ENCODE measurements at places on chromosomes 11 and 22. TPM values are rescaled to one million over a fixed set of nuclear protein-coding genes. Genes with fewer than 3 reads are reported as not detected.

Gene API5
- 99.4 TPM for total RNA-seq

Gene GRIK4
- total RNA-seq, result 6.1 TPM

Gene PATE2
- total RNA-seq, result 0.61 TPM

Gene MS4A6E
- not detected for total RNA-seq

Gene FGF19
- total RNA-seq, result not detected

Gene RCN1
- 90.9 TPM for total RNA-seq

Gene OR5P2
- not detected for total RNA-seq

- no peak for DNase-seq
These were observed 15.7 kb downstream of the RNH1 start for GRCh38 chr11:491358-491757.

GRCh38 chr11:17846852-17847453, 112.4 kb downstream of the KCNC1 start:
- DNase-seq, result peak; percentile 27

DNA sequence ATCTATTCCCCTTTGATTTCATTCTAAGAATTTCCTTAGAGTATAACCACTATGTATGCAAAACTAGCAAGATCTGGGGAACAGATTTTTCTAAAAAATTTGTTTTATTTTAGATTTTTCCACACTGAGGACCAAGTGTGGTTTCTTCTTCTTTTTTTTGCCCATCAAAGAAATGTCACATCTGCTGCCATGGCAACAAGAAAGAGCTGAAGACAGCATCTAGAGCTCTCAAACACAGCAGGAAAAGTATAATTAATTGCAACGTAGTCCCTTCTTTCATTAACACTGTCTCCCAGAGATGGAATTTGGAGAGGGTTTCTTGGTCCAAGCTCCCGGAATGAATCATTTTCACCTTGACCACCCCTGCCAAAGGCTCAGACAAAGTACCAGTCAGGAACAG, 256.7 kb upstream of the CCDC90B start:
- DNase-seq, result no peak

DNA sequence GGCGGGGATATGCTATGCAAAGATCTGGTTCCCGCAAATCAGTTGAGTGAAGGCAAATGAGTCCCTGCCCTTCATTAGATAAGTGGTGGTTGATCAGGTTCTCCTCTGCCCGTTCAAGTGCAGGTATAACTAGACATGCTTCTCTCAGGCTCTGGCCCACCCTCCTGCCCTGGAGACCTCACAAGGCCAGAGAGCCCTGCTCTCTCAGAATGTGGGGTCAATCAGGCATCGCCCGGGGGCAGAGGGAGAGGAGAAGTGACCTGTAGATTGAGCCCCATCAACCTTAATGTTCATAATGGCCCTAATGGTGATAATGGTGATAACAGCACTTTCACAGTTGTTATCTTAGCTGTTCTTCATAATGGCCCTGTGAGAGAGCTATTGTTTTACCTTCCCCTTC, 224.3 kb downstream of the DSCAML1 start:
- DNase-seq, result no peak

GRCh38 chr11:114610550-114610949, 15.0 kb upstream of the NXPE4 start:
- no peak for DNase-seq

All from spinal cord (tissue), 10 donors.